DND-41 (cell line): ENCODE measurements at places on chromosomes 5 and 9.

DNA sequence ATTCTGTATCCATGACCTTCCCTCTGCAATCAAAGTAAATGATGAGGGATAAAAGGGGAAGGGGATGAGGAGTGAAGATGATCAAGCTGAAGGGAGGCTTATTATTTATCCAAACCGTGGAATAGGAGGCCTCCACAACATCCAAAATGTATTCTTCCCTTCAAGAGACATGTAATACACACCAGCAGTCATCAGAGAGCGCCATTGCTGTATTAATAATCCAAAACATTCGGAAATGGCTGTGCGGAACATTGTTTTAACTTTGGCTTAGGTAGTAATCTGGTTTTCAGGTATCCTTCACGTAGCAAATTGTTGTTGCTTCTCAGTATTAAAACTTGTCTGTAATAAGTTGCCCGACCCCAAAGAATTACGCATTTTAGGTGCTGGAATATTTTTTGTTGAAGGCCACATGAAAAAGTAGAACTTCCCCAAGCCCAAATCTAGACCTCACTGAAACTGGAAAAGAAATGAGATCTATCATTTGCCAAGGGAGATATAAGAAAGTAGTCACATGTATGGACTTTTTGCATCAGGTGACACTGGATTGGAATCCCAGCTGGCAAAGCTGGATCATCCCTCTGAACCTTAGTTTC is 2.6 kb upstream of the BOD1 start:
- H3K4me1 ChIP-seq, result peaks cover 26% of the 10 kb centered on the region
- H3K27me3 ChIP-seq, result peaks cover 3% of the 10 kb centered on the region

DNA sequence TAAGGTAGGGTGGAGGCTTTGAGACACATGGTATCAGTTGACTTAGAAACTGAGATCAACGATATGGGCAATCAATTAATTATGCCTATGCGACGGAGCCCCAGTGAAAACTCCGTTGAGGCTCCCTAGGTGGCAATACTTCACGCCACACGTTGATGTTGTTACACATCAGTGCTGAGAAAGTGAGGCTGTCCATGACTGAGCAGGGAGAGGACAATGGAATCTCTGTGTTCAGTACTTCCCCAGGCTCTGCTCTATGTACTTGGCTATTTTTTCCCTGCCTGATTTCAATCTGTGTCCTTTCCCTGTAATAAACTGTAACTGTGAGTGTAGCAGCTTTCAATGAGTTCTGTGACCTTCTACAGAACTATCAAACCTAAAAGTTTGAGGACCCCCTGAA is 211.7 kb downstream of the SNCAIP start:
- H3K27ac ChIP-seq, result no peak overlapping the region
- H3K4me3 ChIP-seq, result no peak overlapping the region
- no peaks in the 10 kb centered on the region for H3K4me1 ChIP-seq
- H3K27me3 ChIP-seq, result no peaks in the 10 kb centered on the region
- no peak for DNase-seq
- no peaks in the 10 kb centered on the region for H3K36me3 ChIP-seq

GRCh38 chr9:122042056-122042455 is 51.1 kb downstream of the TTLL11 start:
- H3K4me3 ChIP-seq, result no peak overlapping the region
- H3K36me3 ChIP-seq, result no peaks in the 10 kb centered on the region
- no peaks in the 10 kb centered on the region for H3K27me3 ChIP-seq
- H3K27ac ChIP-seq, result no peak overlapping the region
- H3K4me1 ChIP-seq, result no peaks in the 10 kb centered on the region

DNA sequence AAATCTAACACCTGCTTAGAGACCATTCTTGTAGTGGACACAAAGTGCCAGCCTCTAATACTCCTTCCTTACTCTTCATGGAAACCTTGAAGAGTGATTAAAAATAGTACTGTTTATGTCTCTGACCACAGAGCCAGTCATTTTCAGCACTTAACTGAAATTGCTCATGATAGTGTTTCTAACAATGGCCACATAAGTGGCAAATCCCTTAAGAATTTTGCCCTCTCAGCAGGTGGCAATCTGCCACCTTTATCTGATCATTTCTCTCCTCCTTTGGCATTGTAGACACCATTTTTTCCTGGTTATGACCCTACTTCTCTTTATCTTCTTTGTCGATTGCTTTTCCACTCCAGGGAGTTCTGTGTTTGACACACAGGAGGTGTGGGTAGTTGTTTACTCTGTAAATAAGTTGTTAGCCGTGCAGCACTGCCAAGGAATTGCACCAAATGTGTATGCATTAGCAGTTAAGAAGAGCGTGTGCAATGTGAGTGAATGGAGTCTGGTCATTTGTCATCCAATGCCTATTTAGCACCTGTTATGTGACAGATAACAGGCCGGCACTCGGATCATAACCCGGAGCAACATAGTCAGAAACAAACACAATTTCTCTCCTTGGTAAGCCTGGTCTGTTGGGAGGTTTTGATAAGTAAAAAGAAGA is 36.8 kb upstream of the STARD4 start:
- DNase-seq, result no peak
- no peak overlapping the region for H3K4me3 ChIP-seq
- no peak overlapping the region for H3K27ac ChIP-seq
- H3K4me1 ChIP-seq, result peaks cover 22% of the 10 kb centered on the region

GRCh38 chr5:83987513-83988292 is 267.0 kb upstream of the HAPLN1 start:
- no peaks in the 10 kb centered on the region for H3K27me3 ChIP-seq
- no peaks in the 10 kb centered on the region for H3K36me3 ChIP-seq
- no peaks in the 10 kb centered on the region for H3K4me1 ChIP-seq
- H3K27ac ChIP-seq, result no peak overlapping the region

GRCh38 chr9:126505697-126506346 is 107.9 kb upstream of the LMX1B start:
- H3K27ac ChIP-seq, result no peak overlapping the region
- no peaks in the 10 kb centered on the region for H3K27me3 ChIP-seq
- no peaks in the 10 kb centered on the region for H3K4me1 ChIP-seq
- no peak for DNase-seq

GRCh38 chr9:33161589-33162132 is 5.5 kb downstream of the B4GALT1 start:
- no peak for DNase-seq
- no peak overlapping the region for H3K4me3 ChIP-seq
- no peaks in the 10 kb centered on the region for H3K27me3 ChIP-seq

DNA sequence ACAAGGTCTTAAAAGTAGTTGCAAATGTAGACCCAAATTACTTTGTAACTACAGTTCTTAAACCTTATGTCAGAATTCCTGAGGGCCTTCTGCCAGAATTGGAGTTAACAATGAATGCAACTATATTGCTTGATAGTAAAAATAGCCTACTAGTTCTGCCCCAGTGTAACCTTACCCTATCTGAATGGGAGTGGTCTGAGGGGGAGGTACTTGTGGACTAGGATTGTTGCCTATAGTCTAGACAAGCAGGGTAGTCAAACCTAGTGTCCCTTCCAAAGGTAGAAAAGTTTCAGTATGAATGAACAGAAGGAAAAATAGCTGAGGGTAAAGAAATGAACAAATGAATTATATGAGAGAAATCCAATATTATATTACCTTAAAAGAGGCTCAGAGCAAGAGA is 242.2 kb downstream of the PJA2 start:
- no peak overlapping the region for H3K4me3 ChIP-seq
- no peaks in the 10 kb centered on the region for H3K4me1 ChIP-seq
- no peaks in the 10 kb centered on the region for H3K27me3 ChIP-seq
- H3K36me3 ChIP-seq, result peaks cover 3% of the 10 kb centered on the region; the same call in 1 of the 2 replicates
- H3K27ac ChIP-seq, result no peak overlapping the region

DNA sequence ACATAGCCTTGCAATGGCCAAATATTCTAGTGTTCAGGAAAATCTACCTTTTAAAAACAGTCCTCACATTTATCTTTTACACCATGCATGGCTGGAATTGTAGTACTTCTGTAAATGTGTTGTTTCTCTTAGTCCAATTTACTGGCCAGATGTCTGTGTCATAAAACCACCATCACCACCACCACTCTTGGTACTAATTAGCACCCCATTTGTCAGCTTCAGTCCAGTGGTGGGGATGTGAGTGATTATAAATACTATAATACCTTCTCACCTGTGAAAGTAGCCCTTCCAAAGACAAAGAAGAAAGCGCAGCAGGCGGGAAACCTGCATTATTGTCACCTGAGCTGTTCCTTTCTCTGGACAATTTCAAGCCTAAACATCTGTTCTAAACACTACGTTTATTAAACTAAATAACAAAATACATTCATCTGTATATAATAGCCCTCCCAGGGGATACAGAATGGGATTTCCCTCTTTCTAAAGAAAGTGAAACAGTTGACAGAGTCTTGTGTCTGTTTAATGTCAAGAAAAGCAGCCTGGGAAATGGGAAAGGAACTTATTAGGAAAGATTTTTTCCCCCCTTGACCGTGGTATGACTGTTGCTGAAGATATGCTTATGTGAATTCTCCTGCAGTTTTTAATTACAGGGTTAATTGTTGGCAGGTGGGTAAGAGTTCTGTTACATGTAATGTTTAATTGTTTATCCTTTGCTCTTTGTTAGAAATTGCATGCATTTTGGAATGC is 144.5 kb upstream of the NUDT12 start:
- H3K36me3 ChIP-seq, result no peaks in the 10 kb centered on the region
- no peaks in the 10 kb centered on the region for H3K4me1 ChIP-seq
- H3K27ac ChIP-seq, result no peak overlapping the region
- no peak for DNase-seq

- H3K27me3 ChIP-seq, result no peaks in the 10 kb centered on the region
- no peak overlapping the region for H3K27ac ChIP-seq
- DNase-seq, result peak; percentile 38
- H3K4me1 ChIP-seq, result no peaks in the 10 kb centered on the region
- no peak overlapping the region for H3K4me3 ChIP-seq
Observed at GRCh38 chr9:135085830-135086546, 1.5 kb upstream of the OLFM1 start.

DNA sequence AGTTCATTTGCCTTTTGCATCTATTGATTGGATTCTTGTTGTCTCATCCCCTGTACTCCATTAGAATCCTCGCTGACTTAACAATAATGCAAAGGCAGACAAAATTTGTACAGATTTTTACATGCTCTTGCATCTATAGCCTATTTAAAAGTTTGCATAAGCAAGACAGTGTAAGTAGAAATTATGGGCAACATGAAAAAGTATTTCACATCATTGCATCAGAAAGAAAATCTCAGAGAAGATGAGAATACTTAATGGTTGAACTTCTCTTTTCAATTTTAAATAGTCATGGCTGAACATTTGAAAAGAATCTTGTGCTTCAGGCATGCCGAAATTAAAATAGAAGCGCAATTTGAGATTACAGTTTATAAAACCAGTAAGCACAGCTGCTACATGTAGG is 226.4 kb downstream of the EFNA5 start:
- H3K27ac ChIP-seq, result no peak overlapping the region
- peaks cover 5% of the 10 kb centered on the region for H3K4me1 ChIP-seq
- no peaks in the 10 kb centered on the region for H3K27me3 ChIP-seq
- no peak overlapping the region for H3K4me3 ChIP-seq
- no peaks in the 10 kb centered on the region for H3K36me3 ChIP-seq
- no peak for DNase-seq

DNA sequence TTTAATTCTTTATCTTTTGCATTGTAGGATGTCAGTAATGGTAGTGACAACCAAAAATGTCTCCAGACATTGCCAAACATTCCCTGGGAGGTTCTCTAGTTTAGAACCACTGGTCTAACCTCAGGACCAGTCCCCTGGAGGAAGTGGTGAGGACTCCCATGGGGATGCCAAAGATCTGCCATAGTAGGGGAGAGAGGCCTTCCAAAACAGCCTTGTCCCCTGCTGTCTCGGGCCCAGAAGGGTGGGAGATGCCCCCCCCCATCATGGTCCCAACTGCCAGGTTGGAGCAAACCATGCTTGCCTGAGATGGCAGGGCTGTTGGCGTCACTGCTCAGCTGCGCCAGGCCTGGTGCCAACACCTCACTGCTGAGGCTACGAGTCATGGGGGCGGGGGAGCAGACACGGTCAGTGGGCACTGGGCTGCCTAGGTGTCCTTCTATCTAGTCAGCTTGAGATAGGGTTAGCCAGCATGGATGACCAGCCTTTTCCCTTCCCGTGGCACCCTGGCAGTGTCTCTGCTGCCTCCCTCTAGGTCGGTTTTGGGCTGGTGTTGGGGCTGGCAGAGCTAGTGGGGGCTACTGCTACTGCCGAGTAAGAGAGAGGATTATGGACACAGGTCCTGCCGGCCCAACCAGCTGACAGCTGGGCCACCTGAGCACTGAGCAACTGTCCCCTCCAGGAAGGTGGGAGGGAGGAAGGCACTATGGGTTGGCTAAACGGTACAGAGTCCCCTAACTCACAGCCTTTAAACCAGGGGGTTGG is 8.3 kb upstream of the CXXC5 start:
- peaks cover 33% of the 10 kb centered on the region for H3K4me1 ChIP-seq
- no peaks in the 10 kb centered on the region for H3K36me3 ChIP-seq
- H3K27me3 ChIP-seq, result no peaks in the 10 kb centered on the region
- H3K27ac ChIP-seq, result peak overlapping the region; percentile 37; the same call in 1 of the 2 replicates
- H3K4me3 ChIP-seq, result no peak overlapping the region

- no peak overlapping the region for H3K27ac ChIP-seq
- DNase-seq, result no peak
- no peak overlapping the region for H3K4me3 ChIP-seq
- H3K36me3 ChIP-seq, result no peaks in the 10 kb centered on the region
Observed at GRCh38 chr5:153459051-153459743, 31.3 kb upstream of the GRIA1 start.

GRCh38 chr5:157443041-157443549 is 16.9 kb upstream of the NIPAL4 start:
- DNase-seq, result no peak
- H3K27ac ChIP-seq, result no peak overlapping the region
- no peak overlapping the region for H3K4me3 ChIP-seq
- H3K27me3 ChIP-seq, result no peaks in the 10 kb centered on the region
- H3K4me1 ChIP-seq, result no peaks in the 10 kb centered on the region

DNA sequence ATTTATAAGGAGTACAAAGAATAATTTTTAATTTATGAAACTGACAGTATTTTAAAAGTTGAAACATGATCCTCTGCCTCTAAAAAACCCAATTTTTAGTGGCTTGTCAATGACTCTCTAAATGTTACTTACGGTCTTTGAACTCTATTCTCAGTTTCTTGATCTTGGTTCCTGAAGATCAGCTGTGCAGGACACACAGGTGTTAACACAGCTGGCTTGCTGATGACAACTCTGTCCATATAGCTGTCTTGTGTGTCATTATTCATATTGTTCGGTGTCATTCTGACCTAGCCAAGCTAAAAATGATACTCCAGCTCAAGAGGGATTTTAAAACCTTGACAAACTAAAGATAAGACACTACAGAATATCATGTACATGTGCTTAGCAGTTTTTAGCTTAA is 314.5 kb downstream of the CCDC171 start:
- no peak overlapping the region for H3K27ac ChIP-seq
- no peaks in the 10 kb centered on the region for H3K4me1 ChIP-seq
- H3K4me3 ChIP-seq, result no peak overlapping the region
- DNase-seq, result no peak

GRCh38 chr5:95184924-95185323 is 100.0 kb downstream of the MCTP1 start:
- no peaks in the 10 kb centered on the region for H3K4me1 ChIP-seq
- H3K36me3 ChIP-seq, result no peaks in the 10 kb centered on the region
- H3K4me3 ChIP-seq, result no peak overlapping the region
- no peak for DNase-seq

GRCh38 chr5:11037941-11038340 is 276.9 kb upstream of the DAP start:
- H3K27ac ChIP-seq, result no peak overlapping the region
- no peaks in the 10 kb centered on the region for H3K4me1 ChIP-seq
- H3K36me3 ChIP-seq, result no peaks in the 10 kb centered on the region
- H3K27me3 ChIP-seq, result no peaks in the 10 kb centered on the region
- DNase-seq, result no peak
- no peak overlapping the region for H3K4me3 ChIP-seq
